Activated T-cell treated with anti-CD3 and anti-CD28 coated beads, Interleukin-2, amount 50 U/mL, for 72 hours (primary cell): ENCODE measurements at places on chromosomes 1 and 21. TPM values are rescaled to one million over a fixed set of nuclear protein-coding genes. Genes with fewer than 3 reads are reported as not detected.
A peak's percentile ranks its signal among the peaks of the same experiment; 100 is the strongest.

- DNase-seq = no peak
Observed at GRCh38 chr1:19435181-19435580, 50.2 kb downstream of the CAPZB start.

GRCh38 chr1:185159966-185160365, 3.0 kb downstream of the SWT1 start:
- DNase-seq = no peak

- DNase-seq = peak; percentile 51
Observed at GRCh38 chr1:8602471-8603219, 214.8 kb downstream of the RERE start.

DNA sequence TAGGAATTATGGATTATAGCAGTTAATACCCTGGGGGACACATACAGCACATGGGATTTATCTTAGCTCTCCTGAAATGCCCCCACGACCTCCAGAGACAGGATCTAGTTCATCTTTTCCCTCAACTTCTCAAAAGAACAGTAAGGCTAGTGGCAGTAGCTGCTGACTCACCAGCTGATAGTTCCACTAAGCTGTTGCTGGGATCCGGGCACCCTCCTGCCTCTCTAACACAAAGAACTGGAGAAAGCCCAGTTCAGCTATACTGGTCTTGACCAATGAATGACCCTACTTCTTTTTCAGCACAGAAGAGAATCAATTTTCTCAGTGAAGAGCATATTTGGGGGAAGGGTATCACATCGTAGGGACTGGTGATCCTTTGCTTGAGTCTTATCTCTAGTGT, 84.1 kb downstream of the PGBD5 start:
- no peak for DNase-seq

- DNase-seq = no peak
Observed at GRCh38 chr21:44897326-44898010, 23.2 kb downstream of the ITGB2 start.

DNA sequence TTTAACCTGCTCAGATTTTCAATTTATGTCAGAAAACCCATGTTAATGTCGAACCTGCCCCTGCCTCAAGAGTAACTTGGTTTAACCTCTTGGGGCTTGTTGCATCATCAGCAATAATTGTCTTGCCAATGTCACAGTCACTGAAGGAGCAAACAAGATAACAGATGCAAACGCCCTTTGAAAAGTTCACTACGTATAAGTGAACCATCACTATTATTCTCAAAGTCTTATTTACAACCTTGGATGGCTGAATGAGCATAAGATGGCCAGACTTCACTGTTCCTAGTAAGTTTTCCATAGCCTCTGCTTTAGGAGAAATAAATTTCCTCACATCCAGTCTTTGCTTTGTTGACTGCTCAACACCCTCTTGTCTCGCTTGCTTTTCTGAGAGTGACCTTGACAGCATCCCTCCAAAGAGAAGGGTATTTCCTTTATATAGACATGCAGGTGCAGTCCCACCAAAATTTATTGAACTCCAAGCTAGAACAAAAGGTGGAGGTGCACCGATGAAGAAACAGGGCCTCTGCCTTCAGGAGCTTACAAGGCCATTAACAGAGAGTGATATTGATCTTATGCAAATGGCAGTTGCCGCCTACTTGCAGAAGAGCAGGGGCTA, 749 bp upstream of the LRIG2 start:
- no peak for DNase-seq

The MROH9 gene
- total RNA-seq = not detected

The CASP9 gene
- 13.4 TPM for total RNA-seq

The ERRFI1 gene
- 2.6 TPM for total RNA-seq

The CTH gene
- 50.4 TPM for total RNA-seq

The C1orf53 gene
- not detected for total RNA-seq

The MYOG gene
- not detected for total RNA-seq

The GABRD gene
- not detected for total RNA-seq

The LCA5L gene
- total RNA-seq = 0.31 TPM

The TMEM51 gene
- not detected for total RNA-seq
